Heart left ventricle (tissue), 16 donors: ENCODE measurements at places on chromosomes 2 and 18. TPM values are rescaled to one million over a fixed set of nuclear protein-coding genes. Genes with fewer than 3 reads are reported as not detected.

The CRYGD gene
- not detected for total RNA-seq

DNA sequence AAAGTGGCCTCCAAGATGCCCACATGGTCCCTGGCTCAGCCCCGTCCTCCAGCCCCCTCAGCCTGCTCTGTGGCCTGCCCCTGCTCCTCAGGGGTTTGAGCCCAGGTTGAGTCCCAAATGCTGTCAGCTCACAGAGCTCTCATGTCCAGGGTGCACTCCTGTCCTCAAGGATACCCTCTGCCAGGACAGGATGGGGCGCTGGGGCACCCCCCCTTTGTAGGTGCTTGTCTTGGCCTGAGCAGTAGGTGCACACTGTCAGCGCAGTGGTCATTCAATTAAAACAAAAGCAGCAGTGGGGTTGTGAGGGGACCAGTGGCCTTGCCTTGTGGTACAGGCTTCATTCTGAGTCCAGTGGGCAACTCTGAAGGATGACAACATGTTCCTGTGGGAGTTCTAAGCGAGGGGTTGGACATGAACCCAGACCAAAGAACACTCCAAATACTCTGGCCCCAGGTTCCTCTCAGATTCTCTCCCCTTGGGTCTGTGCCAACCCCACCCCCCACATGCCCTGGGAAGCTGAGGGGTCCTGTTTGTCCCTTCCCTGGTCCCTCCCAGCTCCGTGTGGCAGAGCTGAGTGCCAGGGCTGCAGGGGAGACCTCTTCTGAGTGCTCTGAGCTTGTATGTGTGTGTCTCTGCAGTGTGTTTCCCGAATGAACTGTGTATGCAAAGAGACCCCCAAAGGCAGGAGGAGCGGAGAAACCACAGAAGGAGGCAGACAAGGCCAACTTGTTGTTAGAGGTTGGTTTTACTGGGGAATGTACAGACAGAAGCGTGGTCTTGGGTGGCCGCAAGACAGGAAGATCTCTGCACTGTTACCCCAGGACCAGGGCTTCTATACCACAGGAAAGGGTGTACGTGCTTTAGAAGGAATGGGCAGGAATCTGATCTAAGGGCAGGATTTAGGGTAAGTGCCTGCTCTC lies 155.6 kb upstream of the HS6ST1 start:
- no peak overlapping the region for H3K27ac ChIP-seq
- H3K36me3 ChIP-seq: no peaks in the 10 kb centered on the region
- DNase-seq: no peak
- peaks cover 17% of the 10 kb centered on the region for H3K4me1 ChIP-seq
- H3K4me3 ChIP-seq: no peak overlapping the region
- no peaks in the 10 kb centered on the region for H3K27me3 ChIP-seq

GRCh38 chr2:27962006-27962405 lies 71.5 kb downstream of the BABAM2 start:
- no peak overlapping the region for H3K27ac ChIP-seq
- H3K36me3 ChIP-seq: no peaks in the 10 kb centered on the region
- no peak overlapping the region for H3K4me3 ChIP-seq
- no peaks in the 10 kb centered on the region for H3K27me3 ChIP-seq

DNA sequence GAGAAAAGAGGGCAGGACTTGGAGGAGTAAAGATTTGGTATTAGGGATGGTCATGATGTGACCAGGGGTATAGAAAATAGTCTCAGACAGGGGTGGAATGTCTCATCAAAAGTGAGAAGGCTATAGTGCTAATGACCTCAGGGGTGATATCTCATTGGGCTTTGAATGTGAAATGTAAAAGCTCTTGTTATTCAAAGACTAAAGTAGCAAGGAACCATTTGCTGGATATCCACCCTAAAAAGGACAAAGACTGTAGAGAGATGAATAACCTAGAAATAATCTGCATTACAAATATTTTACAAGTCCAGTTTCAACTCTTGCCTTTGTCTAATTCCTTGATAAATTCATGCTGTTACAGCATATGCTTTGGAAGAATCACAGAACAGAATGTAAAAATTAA lies 224.4 kb downstream of the ICOS start:
- no peaks in the 10 kb centered on the region for H3K4me1 ChIP-seq
- no peaks in the 10 kb centered on the region for H3K36me3 ChIP-seq
- H3K27me3 ChIP-seq: no peaks in the 10 kb centered on the region

DNA sequence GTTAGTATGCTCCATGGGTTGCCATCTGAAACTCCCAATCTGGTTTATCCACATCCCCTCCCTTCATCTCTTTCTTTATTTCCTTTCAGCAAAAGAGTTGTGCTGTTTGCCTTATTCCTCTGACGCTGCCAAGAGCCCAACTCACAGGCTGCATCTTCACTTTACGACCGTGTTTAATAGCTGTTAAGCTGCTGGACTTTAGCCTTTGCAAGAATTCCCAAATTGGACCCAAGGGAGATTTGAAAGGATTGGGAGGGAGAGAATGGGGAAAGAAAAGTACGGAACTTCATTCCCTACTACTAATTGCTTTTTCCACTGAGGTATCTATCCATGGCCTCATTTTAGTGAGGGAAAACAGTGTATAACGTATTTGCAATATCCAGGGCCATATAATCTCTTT lies 263.4 kb upstream of the MEIS1 start:
- no peak overlapping the region for H3K4me3 ChIP-seq
- no peaks in the 10 kb centered on the region for H3K4me1 ChIP-seq
- no peak for DNase-seq
- H3K36me3 ChIP-seq: no peaks in the 10 kb centered on the region
